ENCODE measurements at places on chromosomes 3 and 15.

DNA sequence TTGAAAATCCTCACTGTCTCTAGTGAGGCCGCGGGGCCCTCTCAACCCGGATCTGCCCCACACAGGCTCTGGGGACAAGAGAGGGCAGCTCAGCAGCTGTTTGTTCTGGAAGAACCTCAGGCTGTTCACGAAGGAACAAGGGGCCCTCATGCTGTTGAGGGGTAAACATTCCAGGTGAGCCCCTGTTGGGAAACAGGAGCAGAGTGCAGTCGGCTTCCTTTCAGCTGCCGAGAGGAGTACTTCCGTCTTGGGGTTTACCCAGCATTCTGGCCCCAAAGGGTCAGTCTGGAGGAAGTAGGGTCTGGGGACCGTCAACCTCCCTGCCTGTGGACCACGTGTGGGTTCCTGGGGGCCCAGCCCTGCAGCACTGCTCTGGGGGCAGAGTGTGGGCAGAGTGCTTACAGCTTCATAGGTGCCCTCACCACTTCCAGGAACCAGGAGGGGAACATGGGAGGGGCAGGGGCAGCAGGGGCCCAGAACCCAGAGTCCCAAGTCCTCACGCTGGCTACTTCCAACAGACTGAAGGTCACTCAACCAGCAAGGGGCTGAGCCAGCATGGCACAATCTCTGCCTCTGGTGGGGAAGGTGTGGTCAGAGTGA, 49.2 kb upstream of the CTSH start:
- no peak for DNase-seq

DNA sequence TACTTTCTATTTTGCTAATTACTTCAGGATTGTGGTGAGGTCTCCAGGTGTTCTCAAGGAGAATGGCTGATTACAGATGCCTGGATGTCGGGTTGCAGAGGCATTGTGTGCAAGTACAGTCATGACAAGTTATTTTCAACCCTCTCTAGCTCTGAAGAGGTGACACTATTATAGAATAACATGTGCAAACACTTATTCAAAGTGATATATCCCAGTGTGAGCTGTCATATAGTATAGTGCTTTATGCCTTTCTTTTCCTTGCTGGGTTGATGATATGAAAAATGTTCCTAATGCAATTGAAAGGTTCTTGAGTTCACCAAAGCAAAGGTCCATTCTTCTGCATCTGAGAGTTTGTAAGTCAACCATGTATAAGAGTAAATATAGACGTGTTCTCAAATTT, 167.2 kb downstream of the SPATA16 start:
- no peak for DNase-seq

DNA sequence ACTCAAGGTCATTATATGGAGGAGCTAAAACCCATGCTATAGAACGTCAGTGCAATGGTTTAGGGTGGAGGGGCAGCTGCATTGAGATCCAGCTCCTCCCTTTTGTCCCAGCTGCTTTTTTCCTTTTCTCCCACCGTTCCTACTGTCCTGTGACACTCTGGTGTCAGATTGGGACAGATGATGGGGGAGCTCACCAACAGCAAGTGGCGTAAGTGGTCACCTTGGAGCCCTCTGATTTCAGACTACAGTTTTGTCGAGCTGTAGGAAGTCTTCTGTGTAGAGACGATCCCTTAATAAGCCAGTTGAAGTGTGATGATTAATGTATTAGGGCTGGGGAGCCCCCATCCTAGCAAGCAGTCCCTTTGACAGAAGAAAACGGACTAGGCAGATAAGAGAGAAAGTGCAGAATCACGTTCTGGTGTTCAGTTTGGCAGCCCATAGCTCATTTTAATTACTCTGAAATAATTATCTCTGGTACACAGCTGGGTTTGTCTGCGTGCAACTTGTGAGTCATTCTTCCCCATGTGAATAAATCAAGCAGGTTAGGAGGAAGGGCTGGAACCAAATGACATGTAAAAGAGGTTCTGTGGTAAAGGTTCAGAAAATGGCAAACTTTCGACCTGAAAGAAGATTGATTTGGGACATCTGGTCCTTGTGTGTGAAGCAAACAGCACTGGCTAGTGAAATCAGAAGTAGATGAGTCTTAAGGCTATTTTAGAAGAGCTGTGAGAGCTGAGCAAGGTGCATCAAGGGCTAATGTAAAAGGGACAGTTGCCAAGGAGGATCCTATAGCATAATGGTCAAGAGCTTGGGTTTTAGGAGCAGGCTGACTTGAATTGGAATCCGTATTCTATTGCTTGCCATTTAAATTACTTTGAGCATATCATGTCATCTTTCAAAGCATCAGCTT, 241.4 kb downstream of the EDEM1 start:
- DNase-seq = no peak

DNA sequence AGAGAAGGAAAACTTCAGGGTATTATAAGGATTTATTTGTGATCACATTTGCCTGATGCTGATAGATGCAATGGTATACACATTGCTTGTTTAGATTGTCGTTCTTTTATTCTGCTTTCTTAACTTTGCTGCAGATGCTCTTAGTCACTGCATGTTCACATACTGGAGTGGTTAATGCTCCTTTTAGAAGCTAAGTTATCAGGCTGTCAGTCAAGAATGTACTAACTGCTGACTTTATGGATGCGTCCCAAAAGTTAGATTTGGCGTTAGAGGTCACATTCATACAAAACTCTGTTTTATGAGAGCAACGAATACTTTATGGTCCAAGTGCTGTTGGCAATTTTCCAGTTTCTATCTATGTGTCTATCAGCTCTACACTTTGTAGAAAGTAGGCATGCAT, 160.7 kb downstream of the BBX start:
- DNase-seq = no peak

DNA sequence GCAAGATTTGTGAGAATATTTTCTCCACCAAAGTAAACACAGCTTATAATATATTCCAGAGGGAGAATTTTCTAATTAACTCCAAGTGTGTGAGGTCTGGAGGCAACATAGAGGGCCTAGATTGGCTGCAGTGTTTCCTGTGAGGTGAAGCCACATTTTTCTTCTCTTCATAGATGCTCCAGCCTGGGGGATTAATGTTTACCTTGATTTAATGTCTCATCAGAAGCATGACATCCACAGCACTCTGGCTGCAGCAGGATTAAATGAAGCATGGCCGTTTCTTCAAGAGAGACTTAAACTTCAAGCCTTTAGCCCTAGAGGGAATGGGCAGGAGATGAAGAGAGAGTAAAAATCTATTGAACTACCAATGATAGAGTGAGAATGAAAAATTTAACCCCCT, 137.9 kb upstream of the ZBTB20 start:
- DNase-seq = no peak

- no peak for DNase-seq
Observed at GRCh38 chr15:45871121-45871855, 236.5 kb downstream of the SQOR start.

DNA sequence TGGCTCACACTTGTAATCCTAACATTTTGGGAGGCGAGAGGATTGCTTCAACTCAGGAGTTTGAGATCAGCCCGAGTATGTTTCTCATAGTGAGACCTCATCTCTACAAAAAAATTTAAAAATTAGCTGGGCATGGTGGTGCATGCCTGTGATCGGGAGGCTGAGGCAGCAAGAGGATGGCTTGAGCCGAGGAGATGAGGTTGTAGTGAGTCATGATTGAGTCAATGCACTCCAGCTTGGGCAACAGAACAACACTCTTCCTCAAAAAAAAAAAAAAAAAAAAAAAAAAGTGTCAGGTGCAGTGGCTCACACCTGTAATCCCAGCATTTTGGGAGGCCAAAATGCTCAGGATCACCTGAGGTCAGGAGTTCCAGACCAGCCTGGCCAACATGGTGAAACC, 2.4 kb downstream of the RPL39L start:
- no peak for DNase-seq

GRCh38 chr3:46674031-46674845, 19.2 kb downstream of the ALS2CL start:
- no peak for DNase-seq

DNA sequence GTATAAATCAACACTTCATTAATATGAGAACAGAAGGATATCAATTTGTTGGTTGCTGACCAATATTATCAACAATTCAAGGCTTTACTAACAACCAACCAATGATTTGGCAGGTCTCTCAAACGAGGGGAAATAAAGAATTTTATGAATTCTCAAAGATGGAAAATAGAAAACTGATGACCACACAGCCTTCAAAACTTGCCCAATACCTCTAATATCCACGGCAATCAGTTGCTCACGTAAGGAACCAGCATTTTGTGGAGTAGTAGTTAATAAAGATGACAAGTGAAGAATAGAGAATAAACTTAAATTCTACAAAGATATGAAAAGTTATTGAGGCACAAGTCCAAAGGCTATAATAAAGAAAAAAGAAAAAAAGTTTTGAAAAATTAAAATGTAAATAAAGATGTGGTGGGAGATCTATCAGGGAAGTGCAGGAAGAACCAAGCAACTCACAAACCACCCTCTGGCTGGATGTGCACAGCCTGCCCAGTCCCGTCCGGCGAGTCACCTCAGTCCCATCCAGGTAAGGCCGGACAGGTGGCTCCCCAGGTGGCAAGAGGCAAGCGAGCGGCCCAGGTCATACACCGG, 808 bp downstream of the GK5 start:
- no peak for DNase-seq

DNA sequence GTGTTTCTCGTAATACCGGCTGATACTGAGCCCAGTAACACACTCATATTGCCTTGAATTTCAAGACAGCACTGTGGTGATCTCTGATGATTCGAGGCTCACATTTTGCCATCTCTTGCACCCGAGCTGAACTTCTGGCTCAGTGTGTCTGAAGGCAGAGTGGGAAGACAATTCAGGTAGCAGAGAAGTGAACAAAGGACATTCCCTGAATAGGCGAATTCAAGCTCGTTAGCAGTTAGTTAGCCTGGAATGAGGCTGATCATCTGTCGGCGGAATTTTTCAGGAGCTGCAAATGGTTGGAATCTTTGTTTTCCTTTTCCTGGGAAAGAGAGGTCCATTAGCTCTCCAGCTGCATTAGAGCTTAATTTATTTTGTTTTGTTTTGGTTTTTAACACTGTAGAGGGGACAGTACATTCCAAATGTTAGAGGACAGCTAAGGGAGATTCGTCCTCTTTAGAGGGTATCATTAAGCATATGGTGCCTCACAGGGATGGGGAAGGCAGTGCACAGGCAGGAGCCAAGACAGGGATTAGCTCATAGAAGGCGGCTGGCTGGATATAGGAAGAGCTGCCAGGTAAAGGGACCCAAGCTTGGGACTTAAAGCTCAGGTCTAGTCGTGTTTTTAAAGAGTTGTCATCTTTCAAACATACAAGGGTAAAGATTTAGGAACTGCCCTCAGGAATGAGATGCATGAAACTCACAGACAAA, 119.7 kb upstream of the DLG1 start:
- no peak for DNase-seq

GRCh38 chr3:42980209-42980608, 1.1 kb downstream of the GASK1A start:
- DNase-seq = no peak

DNA sequence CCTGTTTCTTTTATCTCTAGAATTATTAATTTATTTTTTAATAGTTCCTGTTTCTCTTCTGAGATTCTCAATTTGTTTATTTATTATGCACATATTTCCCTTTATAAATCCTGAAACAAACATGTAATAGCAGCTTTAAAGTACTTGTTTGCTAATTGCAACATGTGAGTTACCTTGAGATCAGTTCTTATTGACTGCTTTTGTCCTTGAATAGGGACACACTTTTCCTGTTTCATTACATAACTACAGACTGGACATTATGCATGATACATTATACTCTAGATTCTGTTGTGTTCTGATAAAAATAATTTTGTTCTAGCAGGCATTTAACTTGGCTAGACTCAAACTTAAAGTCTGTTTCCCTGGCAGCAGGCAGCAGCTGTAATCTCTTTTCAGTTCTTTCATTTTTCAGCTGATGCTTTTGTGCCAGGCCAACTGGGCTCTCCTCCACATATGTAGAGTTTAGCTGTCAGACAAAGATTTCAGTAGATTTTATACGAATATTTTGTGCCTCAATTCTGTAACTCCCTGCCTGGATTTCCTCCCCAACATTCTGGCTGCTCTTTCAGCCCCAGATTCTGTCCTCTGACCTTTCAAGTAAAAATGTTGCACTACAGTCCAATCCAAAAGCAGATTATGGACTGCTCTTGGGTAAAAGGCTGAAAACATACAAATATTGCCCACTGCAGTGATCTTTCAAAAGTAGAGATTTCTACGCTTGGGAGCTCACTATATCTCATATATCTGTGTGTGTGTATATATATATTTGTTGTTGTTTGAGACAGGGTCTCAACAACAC, 41.9 kb downstream of the PCOLCE2 start:
- no peak for DNase-seq

DNA sequence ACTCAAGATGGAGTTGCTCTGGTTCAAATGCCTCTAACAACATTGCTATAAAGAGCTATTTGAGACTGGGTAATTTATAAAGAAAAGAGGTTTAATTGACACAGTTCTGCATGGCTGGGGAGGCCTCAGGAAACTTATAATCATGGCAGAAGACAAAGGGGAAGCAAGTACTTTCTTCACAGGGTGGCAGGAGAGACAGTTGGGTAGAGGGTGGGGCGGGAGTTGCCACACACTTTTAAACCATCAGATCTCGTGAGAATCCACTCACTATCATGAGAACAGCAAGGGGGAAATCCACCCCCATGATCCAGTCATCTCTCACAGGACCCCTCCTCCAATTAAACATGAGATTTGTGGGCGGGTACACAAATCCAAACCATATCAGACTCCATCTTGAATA, 30.7 kb downstream of the MAP2K5 start:
- no peak for DNase-seq

DNA sequence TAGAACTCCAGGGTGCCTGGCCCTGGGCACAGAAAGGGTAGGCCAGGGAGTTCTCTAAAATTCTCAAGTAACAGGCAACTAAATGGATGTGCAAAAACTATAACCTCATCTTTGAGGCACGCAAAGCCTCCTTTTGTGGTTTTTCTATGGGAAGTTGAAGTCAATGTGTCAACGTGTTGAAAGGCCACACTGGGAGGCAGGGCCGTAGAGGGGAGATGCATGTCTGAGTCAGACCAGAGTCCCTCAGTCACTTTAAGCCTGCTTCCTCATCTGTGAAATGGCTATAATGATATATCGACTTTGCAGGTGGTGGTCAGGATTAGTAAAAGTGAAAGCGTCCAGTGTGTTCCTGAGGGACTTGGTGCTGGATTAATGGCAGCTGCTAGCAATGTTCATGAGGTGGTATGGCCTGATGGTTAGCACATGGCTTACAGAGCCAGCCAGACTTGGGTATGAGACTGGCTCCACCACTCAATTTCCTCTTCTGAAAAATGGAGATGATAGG, 17.0 kb downstream of the TGM5 start:
- DNase-seq = no peak

- no peak for DNase-seq
Observed at GRCh38 chr3:123511726-123512125, 62.8 kb upstream of the ADCY5 start.

- no peak for DNase-seq
Observed at GRCh38 chr15:52480990-52481389, 47.7 kb downstream of the MYO5A start.

GRCh38 chr3:57927916-57928315, 80.3 kb upstream of the FLNB start:
- no peak for DNase-seq

- no peak for DNase-seq
Observed at GRCh38 chr3:81909796-81910195, 148.4 kb upstream of the GBE1 start.

All from mucosa of descending colon (tissue), 3 donors.